Stimulated activated memory B cell treated with anti-CD40 and anti-IgM and Interleukin-4, amounts not matched to agents 10 μg/mL and 1 μg/mL and 100 μg/mL, for 72 hours (primary cell): ENCODE measurements at places on chromosomes 11 and 22.

GRCh38 chr11:128907585-128907984, 16.4 kb downstream of the KCNJ5 start:
- no peak for ATAC-seq

DNA sequence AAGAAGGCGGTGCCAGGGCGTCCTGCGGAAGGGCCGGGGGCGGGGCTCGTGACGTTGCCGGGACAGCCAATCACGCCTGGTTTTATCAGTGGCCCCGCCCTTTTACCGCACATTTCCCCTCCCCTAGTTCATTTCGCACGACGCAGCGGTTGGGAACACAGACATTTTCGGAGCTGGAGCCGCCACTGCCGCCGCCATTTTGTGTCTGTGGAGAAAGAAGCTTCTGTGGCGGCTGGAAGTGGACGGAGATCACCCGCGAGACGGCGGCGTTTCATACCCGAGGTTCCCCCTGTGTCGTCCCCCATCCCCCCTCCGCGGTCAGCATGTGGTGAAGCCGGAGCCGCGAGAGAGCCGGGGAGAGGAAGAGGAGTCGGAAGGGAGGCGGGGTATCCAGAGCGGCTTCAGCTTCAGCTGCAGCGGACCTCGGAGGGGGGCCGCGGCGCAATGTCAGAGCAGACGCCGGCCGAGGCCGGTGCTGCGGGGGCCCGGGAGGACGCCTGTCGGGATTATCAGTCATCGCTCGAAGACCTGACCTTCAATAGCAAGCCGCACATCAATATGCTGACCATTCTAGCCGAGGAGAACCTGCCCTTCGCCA, at the start of gene PCF11:
TSS of gene PCF11 (plus strand) at position 136 of the 598 bp plus-strand sequence. CDS start at position 445, 309 bp downstream.
- ATAC-seq = peak; percentile 31

- ATAC-seq = peak; percentile 31
These were observed 1033.2 kb downstream of the TBC1D22A start for GRCh38 chr22:47795477-47796127.

- ATAC-seq = no peak
These were observed 63.8 kb downstream of the IMMP1L start for GRCh38 chr11:31445621-31446020.

- ATAC-seq = no peak
These were observed 1236.4 kb downstream of the FAM181B start for GRCh38 chr11:81497202-81497804.

DNA sequence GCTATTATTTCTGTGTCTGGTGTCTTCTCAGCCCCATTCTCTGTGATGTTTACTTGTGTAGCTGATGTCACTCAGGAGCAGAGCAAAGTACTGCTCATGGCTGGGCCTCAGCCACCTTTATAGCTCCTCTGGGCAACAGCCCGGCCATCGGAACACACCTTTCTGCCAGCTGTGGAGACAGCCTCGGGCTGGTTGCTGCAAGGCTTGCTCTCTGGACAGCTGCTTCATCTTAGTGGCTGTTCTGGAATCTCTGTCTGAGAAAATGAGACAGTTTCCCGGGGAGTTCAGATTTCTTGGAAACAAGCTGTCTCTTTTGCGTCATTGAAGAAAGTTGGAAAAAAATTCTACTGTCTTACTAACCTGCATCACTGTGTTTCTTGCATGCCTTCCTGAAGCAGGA, 20.0 kb downstream of the THY1 start:
- no peak for ATAC-seq

GRCh38 chr11:23063276-23063675, 203.0 kb upstream of the CCDC179 start:
- ATAC-seq = no peak

- no peak for ATAC-seq
These were observed 231.3 kb downstream of the DSCAML1 start for GRCh38 chr11:117565709-117566108.

DNA sequence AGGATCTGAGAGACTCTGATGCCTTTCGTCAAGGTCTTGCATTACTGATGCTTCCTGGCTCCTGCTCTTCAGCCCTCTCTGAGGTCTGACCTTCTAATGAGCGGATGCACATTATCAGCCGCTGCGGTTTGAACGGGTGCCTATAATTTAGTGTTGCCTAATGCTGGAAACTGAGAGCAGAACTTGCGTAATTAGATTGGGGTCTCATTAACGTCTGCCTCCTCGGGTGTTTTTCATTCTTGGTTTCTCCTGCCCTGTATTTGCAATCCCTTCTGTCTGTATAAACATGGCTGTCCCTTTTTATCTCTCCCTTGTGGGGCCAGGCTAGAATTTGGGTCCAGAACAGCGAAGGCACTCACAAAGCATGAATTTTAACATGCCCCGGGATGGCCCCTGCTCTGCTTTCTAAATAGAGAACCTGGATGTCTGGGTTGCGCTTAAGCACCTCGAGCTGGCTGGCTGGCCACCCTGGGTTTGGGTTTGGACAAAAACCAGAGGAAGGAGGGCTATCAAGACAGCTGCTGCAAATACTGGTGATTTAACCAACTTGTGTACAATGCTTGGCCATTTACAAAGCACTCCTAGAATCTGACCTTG, 118.6 kb downstream of the TIMP3 start:
- no peak for ATAC-seq

DNA sequence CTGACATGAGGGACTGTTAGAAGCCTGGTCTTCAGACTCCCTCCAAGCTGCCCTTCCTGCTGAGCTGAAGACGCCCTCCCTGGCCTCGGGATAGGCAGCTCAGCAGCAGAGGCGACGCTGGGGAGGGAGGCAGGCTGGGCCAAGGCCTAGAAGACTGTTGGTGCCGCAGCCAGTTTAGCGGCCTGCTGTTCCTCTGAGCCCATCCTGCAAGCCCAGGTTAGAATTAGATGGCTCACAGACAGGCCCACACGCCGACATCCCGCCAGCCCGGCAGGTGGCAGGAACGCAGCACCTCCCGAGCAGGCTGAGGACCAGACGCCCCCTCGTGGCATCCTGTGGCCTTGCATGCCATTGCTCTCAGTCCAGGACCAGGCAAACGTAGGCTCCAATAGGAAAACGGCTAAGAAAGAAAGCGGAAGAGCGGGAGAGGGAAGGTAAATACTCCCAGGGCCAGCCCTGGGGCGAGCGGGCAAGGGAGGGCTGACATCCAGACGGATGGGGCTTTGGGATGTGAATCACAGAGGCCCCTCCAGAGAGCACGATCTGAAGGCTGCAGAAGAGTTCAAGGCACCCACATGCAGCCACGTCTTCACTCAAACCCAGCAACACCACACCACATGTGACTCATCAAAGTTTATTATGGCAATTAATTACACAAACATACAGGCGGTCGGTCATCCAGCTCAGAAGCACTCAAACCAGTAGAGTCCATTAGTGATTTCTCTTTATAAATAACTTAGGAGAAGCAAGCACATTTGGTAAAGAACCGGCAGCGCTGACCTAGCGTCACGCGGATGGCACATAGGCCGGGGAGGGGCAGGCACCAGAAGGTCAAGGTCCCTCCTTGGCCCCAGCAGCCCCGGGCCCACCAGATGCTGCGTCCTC, 27.6 kb downstream of the CD5 start:
- peak; percentile 94 for ATAC-seq

GRCh38 chr11:94767701-94768601, at the start of gene AMOTL1:
Gene AMOTL1, plus strand, starts transcription at chr11:94768356. Its CDS starts 156 bp downstream, at chr11:94768512.
- peak; percentile 52 for ATAC-seq

GRCh38 chr11:65366340-65366773, 11.8 kb downstream of the TIGD3 start:
- peak; percentile 54 for ATAC-seq

GRCh38 chr11:93000511-93001476, 31.3 kb downstream of the MTNR1B start:
- ATAC-seq = no peak

GRCh38 chr11:34575261-34575660, 45.6 kb upstream of the EHF start:
- no peak for ATAC-seq

GRCh38 chr11:69841170-69841858, 22.1 kb upstream of the FGF3 start:
- no peak for ATAC-seq

GRCh38 chr22:37972527-37972926, 11.8 kb downstream of the SOX10 start:
- no peak for ATAC-seq
